ENCODE measurements at places on chromosomes 6 and 20.
A peak's percentile ranks its signal among the peaks of the same experiment; 100 is the strongest.

- no peak for ATAC-seq
Measured at GRCh38 chr6:124866040-124866439, 96.2 kb upstream of the RNF217 start.

GRCh38 chr6:34559651-34560365 lies 3.7 kb upstream of the SPDEF start:
- ATAC-seq, result no peak

DNA sequence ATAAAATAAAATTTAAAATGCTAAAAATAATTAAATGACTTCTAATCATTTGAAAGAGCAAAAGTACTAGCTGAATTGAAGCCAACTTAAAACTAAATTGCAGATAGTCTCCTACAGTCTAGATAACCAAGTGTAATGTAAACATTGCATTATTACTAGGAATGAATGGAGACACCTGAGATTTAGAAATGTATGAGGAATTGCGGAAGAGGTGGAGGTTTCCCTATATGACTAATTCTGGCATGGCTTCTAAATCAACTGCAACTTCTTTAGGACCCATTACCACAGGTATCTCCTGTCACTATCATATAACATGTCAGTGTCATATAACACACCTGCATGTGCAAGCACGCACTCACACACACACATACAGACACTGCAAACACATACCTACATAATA lies 13.2 kb upstream of the GPR6 start:
- ATAC-seq, result peak; percentile 50

- ATAC-seq, result no peak
Measured at GRCh38 chr6:68834551-68834950, 199.5 kb downstream of the ADGRB3 start.

- no peak for ATAC-seq
Measured at GRCh38 chr6:133456944-133457343, 215.8 kb downstream of the EYA4 start.

GRCh38 chr20:49818816-49819215 lies 6.2 kb downstream of the SLC9A8 start:
- ATAC-seq, result no peak

Data from esophagus mucosa (tissue), 1 donor.